ENCODE measurements at places on chromosomes 2 and 18. TPM values are rescaled to one million over a fixed set of nuclear protein-coding genes. Genes with fewer than 3 reads are reported as not detected.
A peak's percentile ranks its signal among the peaks of the same experiment; 100 is the strongest.

- no peak for DNase-seq
- H3K27ac ChIP-seq = no peak overlapping the region
- H3K4me3 ChIP-seq = no peak overlapping the region
Measured at GRCh38 chr2:149223472-149224095, 106.8 kb upstream of the LYPD6 start.

- no peaks in the 10 kb centered on the region for H3K36me3 ChIP-seq
- H3K4me3 ChIP-seq = no peak overlapping the region
- H3K27me3 ChIP-seq = peaks cover 19% of the 10 kb centered on the region
- no peaks in the 10 kb centered on the region for H3K4me1 ChIP-seq
- no peak for DNase-seq
Measured at GRCh38 chr2:218194880-218195279, 22.1 kb upstream of the ARPC2 start.

DNA sequence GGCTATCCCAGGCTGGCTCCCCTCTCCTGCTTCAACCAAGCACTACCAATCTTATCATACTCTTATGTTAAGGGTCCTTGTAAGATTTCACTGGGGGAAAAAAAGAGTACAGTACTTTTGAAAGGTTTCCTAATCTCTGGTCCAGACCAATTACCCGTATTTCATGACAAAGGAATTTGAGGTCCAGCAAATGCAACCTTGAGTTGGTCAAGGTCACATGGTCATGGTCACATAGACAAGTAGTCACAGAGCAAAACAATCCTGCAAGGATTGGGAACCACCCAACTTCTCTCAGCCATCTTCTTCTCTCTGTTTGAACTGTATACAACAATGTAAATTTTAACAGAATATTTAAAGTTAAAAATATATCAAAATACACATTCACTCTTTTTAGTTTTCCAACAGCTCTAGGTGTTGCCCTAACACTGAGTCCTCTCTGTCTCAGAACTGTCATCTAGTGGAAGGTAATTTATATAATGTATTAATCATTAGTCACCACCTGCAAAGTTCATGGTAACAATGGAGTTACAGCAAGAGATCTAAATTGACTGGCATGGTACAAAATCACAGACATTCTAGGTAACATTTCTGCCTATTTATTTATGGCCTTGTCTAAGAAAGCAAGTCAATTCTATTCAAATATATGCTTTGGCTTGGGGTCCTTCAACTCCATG, 21.5 kb downstream of the DTNB start:
- H3K36me3 ChIP-seq = no peaks in the 10 kb centered on the region
- H3K27ac ChIP-seq = no peak overlapping the region
- H3K27me3 ChIP-seq = no peaks in the 10 kb centered on the region
- H3K4me3 ChIP-seq = no peak overlapping the region
- H3K4me1 ChIP-seq = no peaks in the 10 kb centered on the region

The IL1B gene
- 4.4 TPM for polyA plus RNA-seq

DNA sequence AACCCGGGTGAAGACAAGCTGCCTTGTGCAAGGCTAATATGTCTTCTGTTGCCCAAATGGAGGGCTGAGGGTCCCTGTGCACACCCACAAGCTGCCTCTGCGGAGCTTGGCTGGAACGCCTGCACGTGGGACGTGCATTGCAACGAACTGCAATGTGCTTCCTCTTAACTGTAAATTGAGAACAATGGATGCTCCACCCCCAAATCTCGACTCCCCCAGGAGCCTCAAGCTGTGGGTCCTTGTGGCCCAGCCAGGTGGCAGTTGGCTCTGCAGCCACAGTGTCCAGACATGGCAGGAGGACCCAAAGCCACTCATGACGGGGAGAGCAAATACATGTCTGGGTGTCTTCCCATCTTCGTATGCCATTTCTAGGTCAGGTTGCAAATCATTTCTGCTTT, 90.1 kb downstream of the TWIST2 start:
- peaks cover 10% of the 10 kb centered on the region for H3K4me1 ChIP-seq
- H3K36me3 ChIP-seq = no peaks in the 10 kb centered on the region
- H3K27ac ChIP-seq = no peak overlapping the region
- no peak for DNase-seq
- H3K27me3 ChIP-seq = no peaks in the 10 kb centered on the region

- H3K36me3 ChIP-seq = no peaks in the 10 kb centered on the region
- H3K27ac ChIP-seq = no peak overlapping the region
- no peaks in the 10 kb centered on the region for H3K4me1 ChIP-seq
- no peaks in the 10 kb centered on the region for H3K27me3 ChIP-seq
- no peak for DNase-seq
Measured at GRCh38 chr2:216246766-216247165, 125.5 kb downstream of the MARCHF4 start.

DNA sequence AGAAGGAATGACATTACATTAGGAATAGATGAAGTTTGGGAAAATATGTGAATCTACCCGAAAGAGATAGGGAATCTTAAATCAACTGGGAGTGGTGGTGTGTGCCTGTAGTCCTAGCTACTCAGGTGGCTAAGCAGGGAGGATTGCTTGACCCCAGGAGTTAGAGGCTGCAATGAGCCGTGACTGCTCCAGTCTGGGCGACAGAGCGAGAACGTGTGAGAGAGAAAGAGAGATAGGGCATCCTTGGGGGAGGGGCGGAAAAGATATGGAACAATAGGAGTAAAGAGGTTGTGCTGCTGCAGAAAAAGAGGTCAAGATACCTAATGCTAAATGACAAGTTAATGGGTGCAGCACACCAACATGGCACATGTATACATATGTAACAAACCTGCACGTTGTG, 47.1 kb upstream of the ADAM23 start:
- H3K4me3 ChIP-seq = no peak overlapping the region
- no peaks in the 10 kb centered on the region for H3K4me1 ChIP-seq
- DNase-seq = no peak
- no peak overlapping the region for H3K27ac ChIP-seq
- no peaks in the 10 kb centered on the region for H3K27me3 ChIP-seq

DNA sequence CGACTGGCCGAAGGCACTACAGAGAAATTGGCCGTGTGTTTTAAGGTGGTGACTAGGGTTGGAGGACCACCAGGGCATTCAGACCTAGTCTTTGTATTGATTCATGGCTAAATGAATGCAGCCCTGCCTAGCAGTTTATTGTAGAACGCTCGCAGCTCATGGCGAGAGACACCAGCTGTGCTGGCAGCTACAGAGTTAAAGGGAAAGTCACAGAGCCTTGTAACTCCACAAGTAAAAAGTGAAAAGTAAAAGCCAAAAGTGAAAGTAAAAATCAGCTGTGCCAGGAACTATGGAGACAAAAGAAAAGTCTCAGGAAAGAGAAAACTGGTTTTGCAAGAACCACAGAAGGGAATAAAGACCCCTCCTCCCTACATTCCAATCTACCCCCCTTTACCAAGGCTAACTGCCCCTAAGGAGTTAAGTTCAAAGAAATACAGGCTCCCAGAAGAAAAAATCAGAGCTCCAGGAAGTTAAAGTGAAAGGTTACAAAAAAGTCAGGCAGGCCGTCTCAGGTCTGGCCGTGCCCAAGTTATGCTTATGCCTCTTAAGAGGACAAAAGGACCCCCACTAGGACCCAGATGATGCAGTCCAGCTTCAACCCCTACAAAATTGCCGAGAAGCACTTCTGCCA, 46.4 kb upstream of the SELENOI start:
- no peaks in the 10 kb centered on the region for H3K27me3 ChIP-seq
- peak overlapping the region; percentile 76 for H3K27ac ChIP-seq
- peak overlapping the region; percentile 31 for H3K4me3 ChIP-seq
- H3K36me3 ChIP-seq = no peaks in the 10 kb centered on the region
- H3K4me1 ChIP-seq = peaks cover 12% of the 10 kb centered on the region

The SKA1 gene
- polyA plus RNA-seq = 5.8 TPM

DNA sequence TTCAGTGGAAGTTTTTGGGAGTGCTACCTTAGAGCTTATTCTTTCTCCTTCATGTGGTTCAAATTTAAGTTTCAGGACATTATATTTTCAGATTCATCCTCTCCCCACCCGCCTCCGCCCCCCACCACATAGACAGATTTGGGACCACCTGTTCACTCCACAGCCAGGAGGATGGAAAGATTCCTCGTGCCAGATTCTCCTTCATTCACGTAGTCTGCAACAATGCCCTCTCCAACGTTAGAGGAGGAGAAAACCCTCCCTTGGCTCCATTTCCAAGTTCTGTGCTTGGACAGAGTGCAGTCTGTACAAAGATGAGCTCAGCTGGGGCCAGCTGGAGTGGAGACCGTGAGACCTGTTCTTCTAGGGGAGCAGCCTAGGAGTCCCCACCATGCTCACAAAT, 26.2 kb downstream of the POU3F3 start:
- no peaks in the 10 kb centered on the region for H3K36me3 ChIP-seq
- DNase-seq = no peak
- H3K27me3 ChIP-seq = no peaks in the 10 kb centered on the region
- no peak overlapping the region for H3K27ac ChIP-seq

DNA sequence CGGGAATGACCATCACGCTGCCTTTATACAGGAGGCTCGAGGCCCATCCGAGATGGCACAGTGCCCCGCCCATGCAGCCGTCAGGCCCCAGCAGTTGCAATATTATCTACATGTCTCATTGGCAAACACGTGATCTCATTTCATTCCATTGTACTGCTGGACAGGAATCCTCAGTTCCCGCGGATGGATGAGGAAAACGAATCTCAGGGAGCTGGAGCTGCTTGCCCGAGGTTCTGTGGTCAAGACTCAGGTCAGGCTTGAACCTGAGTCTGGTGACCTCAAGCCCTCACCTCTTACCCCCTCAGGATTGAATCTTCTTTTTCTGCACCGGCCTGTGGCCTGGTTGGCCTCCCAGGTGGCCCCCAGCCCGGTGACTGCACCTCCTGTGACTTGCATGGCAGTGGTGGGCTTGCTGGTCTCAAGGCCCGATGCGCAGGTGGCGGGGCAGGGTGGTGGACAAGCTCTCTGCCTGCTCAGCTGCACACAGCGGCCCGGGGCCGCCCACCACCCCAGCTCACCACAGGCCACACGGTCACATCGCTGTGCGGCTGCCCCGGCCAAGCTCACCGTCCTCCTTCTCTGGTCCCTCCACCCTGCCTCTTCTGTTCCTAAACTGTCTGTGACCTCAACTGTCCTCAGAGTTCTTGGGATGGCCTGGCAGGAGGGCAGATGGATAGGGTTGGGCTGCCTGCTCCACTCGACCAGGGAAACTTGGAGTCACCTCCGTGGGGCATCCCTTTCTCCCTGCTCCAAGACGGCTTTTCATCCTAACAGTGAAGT, 52.0 kb upstream of the HS6ST1 start:
- peaks cover 23% of the 10 kb centered on the region for H3K4me1 ChIP-seq
- no peak overlapping the region for H3K27ac ChIP-seq
- H3K4me3 ChIP-seq = no peak overlapping the region
- H3K36me3 ChIP-seq = no peaks in the 10 kb centered on the region

GRCh38 chr2:121492409-121492808, 38.3 kb upstream of the RNU4ATAC start:
- H3K27ac ChIP-seq = no peak overlapping the region
- peaks cover 2% of the 10 kb centered on the region for H3K36me3 ChIP-seq
- no peaks in the 10 kb centered on the region for H3K4me1 ChIP-seq
- DNase-seq = no peak
- H3K27me3 ChIP-seq = no peaks in the 10 kb centered on the region
- H3K4me3 ChIP-seq = no peak overlapping the region

GRCh38 chr2:168165397-168165796, 82.0 kb downstream of the STK39 start:
- H3K4me3 ChIP-seq = no peak overlapping the region
- H3K27me3 ChIP-seq = no peaks in the 10 kb centered on the region
- H3K36me3 ChIP-seq = 0 out of 2 replicates have a peak, but pooled peaks cover 2% of the 10 kb centered on the region
- H3K4me1 ChIP-seq = peaks cover 15% of the 10 kb centered on the region
- H3K27ac ChIP-seq = no peak overlapping the region

- H3K4me3 ChIP-seq = no peak overlapping the region
- peaks cover 3% of the 10 kb centered on the region for H3K4me1 ChIP-seq
- no peak for DNase-seq
- H3K27me3 ChIP-seq = no peaks in the 10 kb centered on the region
- no peak overlapping the region for H3K27ac ChIP-seq
Measured at GRCh38 chr2:54549917-54550518, 93.9 kb downstream of the SPTBN1 start.
